ENCODE measurements at places on chromosomes 4 and X. TPM values are rescaled to one million over a fixed set of nuclear protein-coding genes. Genes with fewer than 3 reads are reported as not detected.

The SHOX gene
- not detected for total RNA-seq

The TRPC3 gene
- total RNA-seq, result 0.40 TPM

The IL2 gene
- not detected for total RNA-seq

The CCSER1 gene
- 30.4 TPM for total RNA-seq

The STBD1 gene
- 3.0 TPM for total RNA-seq

The PDCL2 gene
- total RNA-seq, result not detected

The DMD gene
- 11.3 TPM for total RNA-seq

The USP26 gene
- total RNA-seq, result not detected

The UGT2B10 gene
- not detected for total RNA-seq

The HS3ST1 gene
- total RNA-seq, result 5.4 TPM

The GNRHR gene
- total RNA-seq, result not detected

The NDST3 gene
- total RNA-seq, result 5.9 TPM

The MAGEA8 gene
- not detected for total RNA-seq

The TCP11X2 gene
- total RNA-seq, result not detected

The PTPN13 gene
- 20.1 TPM for total RNA-seq

The RAB9B gene
- total RNA-seq, result 0.94 TPM

The DMRTC1B gene
- 1.4 TPM for total RNA-seq

The PLP1 gene
- total RNA-seq, result not detected

The GYPB gene
- 40.0 TPM for total RNA-seq

The RNF128 gene
- not detected for total RNA-seq

The RAB40AL gene
- total RNA-seq, result 1.6 TPM

The ABCG2 gene
- 3.0 TPM for total RNA-seq

The HELT gene
- not detected for total RNA-seq
